ENCODE measurements at places on chromosomes 12 and 14.

GRCh38 chr12:69108037-69108436 lies 131.3 kb upstream of the CPSF6 start:
- DNase-seq: no peak

DNA sequence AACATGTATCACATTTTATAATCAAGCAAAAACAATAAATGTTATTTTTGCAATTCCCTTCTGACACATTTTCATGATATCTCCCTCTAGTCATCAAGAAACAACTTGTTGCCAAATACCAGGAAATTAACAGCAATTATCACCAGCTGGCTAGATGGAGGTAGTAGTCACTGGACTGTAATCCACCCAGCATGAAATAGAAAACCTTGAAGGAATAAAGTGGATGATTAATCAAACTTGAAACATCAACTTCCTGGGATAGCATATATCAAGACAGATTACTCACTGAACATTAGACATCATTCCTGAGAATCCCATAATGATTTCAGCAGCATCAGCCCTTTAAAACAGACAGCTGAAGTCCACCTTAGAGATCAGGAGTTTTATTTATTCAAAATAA lies 259.0 kb downstream of the CCDC59 start:
- DNase-seq: no peak

- DNase-seq: no peak
Measured at GRCh38 chr12:16605642-16606116, 283 bp downstream of the LMO3 start.

DNA sequence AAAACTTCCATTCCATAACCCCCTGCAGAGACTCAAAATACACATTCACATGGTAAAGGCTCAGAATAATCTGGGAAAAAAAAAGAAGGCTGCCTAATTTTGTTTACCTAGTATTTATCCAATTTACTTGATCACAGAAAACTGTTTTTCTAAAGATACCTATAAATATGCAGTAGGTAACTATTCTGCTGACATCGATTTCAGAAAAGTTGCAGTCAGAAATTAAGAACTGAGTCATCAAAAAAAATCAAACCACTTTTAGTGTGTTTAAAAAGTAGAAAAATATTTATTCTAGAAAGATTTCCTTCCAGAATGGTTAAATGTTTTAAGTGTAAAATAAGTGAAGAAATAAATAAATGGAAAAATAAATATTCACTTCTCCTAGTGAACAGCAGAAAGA lies 254.5 kb upstream of the CAND1 start:
- DNase-seq: no peak

DNA sequence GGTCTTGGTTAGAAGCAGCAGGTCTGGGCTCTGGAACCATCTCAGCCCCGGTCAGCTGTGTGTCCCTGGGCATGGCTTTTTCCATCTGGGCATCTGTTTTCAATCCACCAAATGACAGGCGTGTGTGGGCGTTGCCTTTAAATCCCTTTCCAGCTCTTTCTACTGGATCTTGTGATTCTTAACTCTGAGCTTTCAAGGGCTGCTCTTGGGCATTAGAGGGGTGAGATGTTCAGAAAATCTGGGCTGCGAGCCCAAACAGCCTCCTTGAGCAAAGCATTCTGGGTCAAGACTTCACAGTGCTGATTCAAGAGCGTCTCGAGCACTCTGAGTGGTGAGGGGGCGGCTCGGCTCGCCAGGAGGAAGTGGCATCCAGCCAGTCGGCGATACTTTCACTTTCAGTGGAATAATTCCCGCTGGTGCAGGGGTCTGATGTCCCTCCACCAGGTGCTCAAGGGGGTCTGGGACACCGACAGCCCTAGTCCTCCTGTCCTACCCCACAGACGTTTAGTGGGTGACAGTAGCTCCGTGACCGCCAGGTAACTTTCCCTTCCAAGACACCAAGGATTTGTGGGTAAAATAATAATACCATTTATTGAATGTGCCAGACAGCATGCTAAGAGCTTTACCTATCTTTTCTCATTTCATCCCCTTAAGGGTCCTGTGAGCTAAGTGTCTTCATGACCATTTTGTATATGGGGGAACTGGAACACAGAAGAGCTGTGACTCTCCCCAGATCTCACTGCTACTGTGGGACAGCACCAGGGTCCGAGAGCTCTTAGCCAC lies 114.0 kb downstream of the PLXNC1 start:
- peak; percentile 43 for DNase-seq

DNA sequence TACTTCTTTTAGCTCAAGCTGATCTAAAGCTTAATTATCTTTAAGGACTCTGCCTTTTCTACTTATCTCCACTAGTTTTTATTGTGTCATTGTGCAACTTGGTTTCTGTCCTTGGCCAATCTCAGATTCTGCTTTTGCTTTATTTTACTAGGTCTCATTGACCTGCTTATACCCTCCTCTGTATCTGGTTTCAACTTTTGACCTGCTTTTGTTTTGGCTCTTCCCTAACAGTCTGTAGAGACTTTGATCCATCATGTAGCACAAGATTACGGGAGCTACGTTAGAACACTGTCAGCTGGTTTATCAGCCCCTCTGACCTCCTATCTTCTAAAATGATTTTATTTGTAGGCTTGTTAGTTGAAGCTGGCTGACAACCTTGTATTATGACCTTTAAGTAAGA lies 43.6 kb downstream of the ZCRB1 start:
- no peak for DNase-seq

DNA sequence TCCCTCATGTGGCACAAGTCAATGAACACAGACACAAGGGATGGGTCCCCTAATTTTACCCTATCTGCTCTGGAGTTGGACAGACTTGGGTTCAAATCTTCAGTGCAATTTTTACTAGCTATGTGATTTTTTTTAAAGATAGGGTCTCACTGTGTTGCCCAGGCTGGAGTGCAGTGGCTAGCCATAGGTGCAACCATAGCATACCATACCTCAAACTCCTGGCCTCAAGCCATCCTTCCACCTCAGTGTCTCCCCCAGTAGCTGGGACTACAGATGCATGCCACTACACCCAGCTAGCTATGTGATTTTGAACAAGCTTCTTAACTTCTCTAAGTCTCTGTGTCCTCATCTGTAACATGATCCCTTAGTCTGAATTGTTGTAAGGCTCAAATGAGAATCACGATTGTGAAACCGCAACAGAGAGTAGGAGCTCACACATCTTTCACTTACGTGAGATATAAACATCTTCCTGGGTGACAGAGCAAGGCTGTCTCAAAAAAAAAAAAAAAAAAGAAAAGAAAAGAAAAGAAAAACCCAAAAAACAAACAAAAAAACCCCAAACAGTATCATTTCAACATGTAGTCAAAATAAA lies 4.7 kb downstream of the CALCOCO1 start:
- DNase-seq: no peak

- DNase-seq: no peak
Measured at GRCh38 chr14:54567224-54567638, 303 bp downstream of the SAMD4A start.

- DNase-seq: no peak
Measured at GRCh38 chr12:27743601-27744000, 33.0 kb downstream of the MRPS35 start.

DNA sequence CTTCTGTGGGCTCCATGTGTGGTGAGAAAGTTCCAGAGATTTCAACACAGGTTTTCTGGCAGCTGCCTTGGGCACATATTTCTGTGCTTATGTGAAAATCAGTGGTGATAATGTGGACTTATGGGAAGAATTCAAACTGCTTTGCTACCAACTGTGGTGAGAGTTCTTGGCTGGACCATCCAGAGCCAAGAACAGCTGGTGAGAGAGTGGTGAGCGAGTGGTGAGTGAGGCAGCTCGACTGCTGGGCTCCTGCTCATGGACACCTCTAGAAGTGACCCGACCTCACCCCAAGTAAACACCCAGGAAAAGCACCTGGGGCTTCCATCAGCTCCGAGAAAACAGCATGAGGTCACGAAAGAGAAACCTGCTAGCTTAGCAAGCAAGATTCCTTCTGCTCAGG lies 106.4 kb downstream of the PIWIL1 start:
- no peak for DNase-seq

- no peak for DNase-seq
Measured at GRCh38 chr12:123062681-123063486, 82.4 kb downstream of the ARL6IP4 start.

GRCh38 chr14:105076805-105077648 lies 11.8 kb upstream of the GPR132 start:
- no peak for DNase-seq

GRCh38 chr14:101733211-101733610 lies 28.3 kb upstream of the PPP2R5C start:
- no peak for DNase-seq

DNA sequence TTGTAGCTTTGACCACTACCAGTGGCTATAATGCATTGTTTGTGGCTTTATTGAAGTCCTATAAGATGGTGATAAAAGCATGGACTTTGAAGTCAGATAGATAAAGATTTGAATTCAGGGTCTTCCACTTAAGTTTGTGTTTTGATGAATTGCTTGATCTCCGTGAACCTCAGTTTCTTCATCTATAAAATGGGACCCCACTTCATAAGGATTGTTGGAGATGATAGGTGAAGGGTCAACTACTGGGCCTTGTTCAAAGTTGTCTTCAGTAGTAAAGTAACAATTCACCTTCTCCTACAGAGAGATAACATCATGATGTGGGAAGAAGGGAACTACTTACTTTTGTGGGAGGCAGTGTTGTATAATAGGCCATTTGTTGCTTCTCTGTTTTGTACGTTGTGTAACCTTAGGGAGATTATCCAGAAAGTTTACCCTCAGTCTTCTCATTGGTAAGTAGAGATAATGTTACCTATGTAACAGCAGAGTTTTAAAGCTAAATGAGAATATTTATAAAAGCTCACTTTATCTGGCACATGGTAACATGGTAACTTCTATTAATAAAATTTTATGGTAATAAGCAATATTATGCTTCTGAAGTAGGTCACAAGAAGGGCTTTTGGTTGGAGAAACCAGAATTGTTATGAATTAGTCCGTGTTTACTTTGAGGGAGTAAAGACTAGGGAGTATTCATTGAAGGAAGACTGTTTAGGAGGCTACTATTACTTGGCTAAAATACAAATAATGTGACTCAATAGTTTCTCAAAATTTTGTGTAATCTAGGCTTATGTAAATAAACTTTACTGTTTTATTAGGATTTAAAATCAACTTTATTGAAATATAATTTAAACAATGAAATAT lies 15.1 kb downstream of the ADIPOR2 start:
- no peak for DNase-seq

DNA sequence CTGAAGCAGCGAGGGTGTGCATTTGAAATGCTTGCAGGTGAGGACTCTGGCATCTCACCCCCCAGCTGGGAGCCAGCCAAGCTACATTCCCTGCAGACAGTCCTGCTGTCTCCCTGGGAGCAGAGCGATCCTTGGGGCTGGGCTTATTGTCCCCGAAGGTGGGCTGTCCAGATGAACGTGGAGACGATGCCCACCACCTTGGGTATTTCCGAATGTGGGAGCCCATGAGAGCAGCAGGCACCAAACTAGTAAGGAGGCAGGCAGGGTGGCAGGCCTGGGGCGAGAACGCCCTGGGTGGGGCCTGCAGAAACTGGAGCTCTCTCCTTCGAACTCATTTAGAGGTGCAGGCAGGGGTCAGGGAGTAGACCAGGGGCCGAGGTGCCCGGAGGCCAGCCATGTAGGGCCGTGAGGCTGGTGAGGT lies 18.5 kb downstream of the ZBTB42 start:
- DNase-seq: no peak

DNA sequence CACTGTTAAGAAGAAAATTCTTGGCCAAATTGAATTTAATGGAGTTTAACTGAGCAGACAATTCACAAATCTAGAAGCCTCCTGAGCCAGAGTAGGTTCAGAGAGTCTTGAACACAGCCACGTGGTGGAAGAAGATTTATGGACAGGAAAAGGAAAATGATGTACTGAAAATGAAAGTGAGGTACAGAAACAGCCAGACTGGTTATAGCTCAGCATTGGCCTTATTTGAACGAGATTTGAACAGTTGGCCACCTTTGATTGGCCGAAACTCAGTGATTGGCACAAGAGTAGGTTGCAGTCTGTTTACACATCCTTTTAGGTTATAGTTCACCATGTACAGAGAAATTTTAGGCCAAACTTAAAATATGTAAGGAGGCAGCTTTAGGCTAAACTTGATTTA lies 9.9 kb downstream of the OAS2 start:
- no peak for DNase-seq

DNA sequence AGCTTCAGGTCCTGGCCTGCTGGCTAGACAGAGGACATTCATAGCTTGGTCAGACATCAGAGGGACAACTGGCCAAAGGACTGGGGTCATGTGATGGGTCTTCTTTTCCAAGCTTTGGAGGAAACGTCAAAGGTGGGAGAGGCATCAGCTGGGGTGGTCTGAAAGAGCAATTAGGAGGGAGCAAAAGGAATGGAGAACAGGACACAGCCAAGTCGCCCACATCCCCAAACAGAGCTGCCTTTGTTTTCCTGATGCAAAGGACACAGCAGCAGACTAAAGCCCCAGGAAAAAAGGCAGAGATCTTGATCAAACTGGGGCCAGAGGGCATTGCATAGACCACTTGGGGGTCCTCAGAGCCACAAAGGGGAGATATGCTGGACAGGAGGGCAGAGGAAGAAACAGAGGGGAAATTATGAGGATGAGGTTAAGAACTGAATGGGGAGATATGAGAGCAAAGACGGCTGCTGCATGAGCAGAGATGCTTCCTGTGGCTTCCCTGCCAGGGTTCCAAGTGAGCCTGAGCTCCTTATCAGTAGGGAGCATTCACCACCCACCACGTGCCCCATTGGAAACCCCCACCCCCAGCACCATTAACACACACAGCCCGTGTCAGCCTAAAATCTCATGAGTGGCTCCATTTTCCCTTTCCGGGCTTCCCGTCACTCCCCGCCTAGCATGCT lies 62.4 kb downstream of the ANO2 start:
- no peak for DNase-seq
